CD4-positive, alpha-beta T cell treated with Interferon gamma for 1 hour (primary cell): ENCODE measurements at places on chromosomes 2 and 18.

GRCh38 chr18:56927786-56928185 lies 219.1 kb upstream of the BOD1L2 start:
- no peak for DNase-seq

- DNase-seq = no peak
These were observed 65.2 kb downstream of the RBBP8 start for GRCh38 chr18:22998344-22998743.

GRCh38 chr2:73156539-73157124 lies 43.9 kb upstream of the RAB11FIP5 start:
- peak; percentile 28 for DNase-seq

DNA sequence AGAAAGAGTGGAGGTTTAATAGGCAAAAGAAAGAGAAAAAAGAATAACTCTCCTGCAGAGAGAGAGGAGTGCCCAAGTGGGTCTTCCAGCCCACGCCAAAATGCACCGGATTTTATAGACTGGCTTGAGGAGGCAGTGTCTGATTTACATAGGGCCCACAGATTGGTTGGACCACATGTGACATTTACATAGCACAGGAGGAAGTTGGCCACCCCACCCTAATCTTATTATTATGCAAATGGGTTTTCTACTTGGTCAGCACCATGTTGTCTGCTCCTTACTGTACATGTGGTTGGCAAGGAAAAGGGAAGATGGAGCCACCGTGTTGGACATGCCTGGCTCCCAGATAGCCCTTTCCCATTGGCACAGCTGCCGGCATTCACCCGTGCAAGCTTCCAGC lies 56.8 kb downstream of the SP110 start:
- DNase-seq = no peak

GRCh38 chr2:38508311-38509039 lies 94.3 kb downstream of the HNRNPLL start:
- DNase-seq = peak; percentile 70

DNA sequence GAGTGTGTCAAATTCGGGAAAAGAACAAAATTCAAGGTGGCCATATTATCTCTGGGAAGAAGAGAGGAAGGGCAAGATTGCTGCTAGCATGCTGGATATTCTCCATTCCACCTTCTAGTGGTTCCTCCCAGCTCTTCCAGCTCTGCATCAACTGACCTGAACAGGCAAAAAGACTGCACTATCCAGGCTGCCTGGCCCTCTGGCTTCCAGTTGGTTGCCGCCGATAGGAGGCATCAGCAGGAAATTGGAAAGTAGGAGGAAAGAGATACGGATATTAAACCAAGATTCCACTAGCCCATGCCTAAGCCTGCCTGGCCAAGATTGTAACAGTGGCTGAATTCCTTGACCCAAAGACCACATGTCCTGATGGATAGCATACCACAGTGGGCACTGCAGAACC lies 1.7 kb upstream of the RTTN start:
- no peak for DNase-seq
